Heart right ventricle (tissue), 16 donors: ENCODE measurements at places on chromosomes 6 and 20. TPM values are rescaled to one million over a fixed set of nuclear protein-coding genes. Genes with fewer than 3 reads are reported as not detected.

GRCh38 chr20:45970646-45971424, 1.2 kb downstream of the ZNF335 start:
- peak overlapping the region; percentile 100 for H3K27ac ChIP-seq
- H3K4me1 ChIP-seq, result peaks cover 34% of the 10 kb centered on the region
- peak overlapping the region; percentile 88 for H3K4me3 ChIP-seq
- H3K36me3 ChIP-seq, result peaks cover 37% of the 10 kb centered on the region

GRCh38 chr6:130324657-130325056, 41.2 kb upstream of the TMEM200A start:
- H3K4me3 ChIP-seq, result no peak overlapping the region
- DNase-seq, result no peak
- H3K27ac ChIP-seq, result no peak overlapping the region
- no peaks in the 10 kb centered on the region for H3K27me3 ChIP-seq

Gene COL9A3
- 0.55 TPM for total RNA-seq

GRCh38 chr20:49914310-49915117, 815 bp downstream of the SPATA2 start:
- H3K27me3 ChIP-seq, result no peaks in the 10 kb centered on the region
- peak overlapping the region; percentile 97 for H3K27ac ChIP-seq
- no peaks in the 10 kb centered on the region for H3K36me3 ChIP-seq
- H3K4me3 ChIP-seq, result peak overlapping the region; percentile 100

Gene RNF217
- 13.6 TPM for total RNA-seq

Gene HRH3
- not detected for total RNA-seq

Gene HLA-DQB1
- 8.1 TPM for total RNA-seq

DNA sequence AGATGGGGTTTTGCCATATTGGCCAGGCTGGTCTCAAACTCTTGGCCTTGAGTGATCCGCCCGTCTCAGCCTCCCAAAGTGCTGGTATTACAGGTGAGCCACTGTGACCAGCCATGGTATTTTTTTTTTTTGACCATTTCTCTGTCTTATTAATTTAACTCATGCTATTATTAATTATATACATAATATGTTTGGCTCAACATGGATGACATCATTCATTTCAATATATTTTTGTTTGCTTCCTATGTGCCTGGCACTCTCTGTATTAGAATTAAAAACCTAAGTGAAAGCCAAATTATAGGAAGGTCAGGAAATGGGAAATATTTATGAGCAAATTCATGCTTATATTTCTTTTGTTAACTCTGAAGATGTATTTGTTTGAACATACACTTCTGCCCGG, 55.8 kb upstream of the AKIRIN2 start:
- H3K27me3 ChIP-seq, result no peaks in the 10 kb centered on the region
- no peaks in the 10 kb centered on the region for H3K36me3 ChIP-seq
- H3K27ac ChIP-seq, result no peak overlapping the region
- H3K4me3 ChIP-seq, result no peak overlapping the region
- no peaks in the 10 kb centered on the region for H3K4me1 ChIP-seq
- DNase-seq, result no peak

DNA sequence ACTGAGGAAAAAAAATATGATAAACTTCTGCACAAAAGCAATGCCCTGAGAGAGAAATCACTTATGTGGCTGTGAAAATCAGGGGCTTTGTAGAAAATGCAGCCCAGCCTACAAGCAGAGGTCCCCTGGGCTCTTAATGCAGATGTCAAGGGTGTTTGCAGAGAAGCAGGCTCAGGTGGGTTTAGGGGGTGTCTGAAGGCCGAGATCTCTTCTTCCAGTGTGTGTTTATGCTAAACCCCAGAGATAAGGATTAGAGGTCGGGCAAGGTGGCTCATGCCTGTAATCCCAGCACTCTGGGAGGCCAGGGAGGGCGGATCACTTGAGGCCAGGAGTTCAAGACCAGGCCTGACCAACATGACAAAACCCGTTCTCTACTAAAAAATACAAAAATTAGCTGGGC, 78.5 kb downstream of the TMEM242 start:
- H3K36me3 ChIP-seq, result no peaks in the 10 kb centered on the region
- H3K4me3 ChIP-seq, result no peak overlapping the region
- H3K27ac ChIP-seq, result peak overlapping the region; percentile 74
- no peaks in the 10 kb centered on the region for H3K27me3 ChIP-seq
- H3K4me1 ChIP-seq, result peaks cover 3% of the 10 kb centered on the region

Gene SSTR4
- total RNA-seq, result not detected

GRCh38 chr20:50784464-50784863, 10.4 kb upstream of the BCAS4 start:
- no peaks in the 10 kb centered on the region for H3K36me3 ChIP-seq
- no peak overlapping the region for H3K4me3 ChIP-seq
- H3K4me1 ChIP-seq, result no peaks in the 10 kb centered on the region
- H3K27ac ChIP-seq, result no peak overlapping the region
- H3K27me3 ChIP-seq, result peaks cover 6% of the 10 kb centered on the region

Gene NFATC2
- 2.8 TPM for total RNA-seq

Gene TCF21
- 1.7 TPM for total RNA-seq

Gene GPX5
- not detected for total RNA-seq

- H3K4me3 ChIP-seq, result peak overlapping the region; percentile 72
- peak overlapping the region; percentile 97 for H3K27ac ChIP-seq
- no peak for DNase-seq
- no peaks in the 10 kb centered on the region for H3K36me3 ChIP-seq
Measured at GRCh38 chr20:48826883-48827771, 672 bp downstream of the PREX1 start.

GRCh38 chr6:165752451-165752850, 89.4 kb upstream of the PDE10A start:
- no peak overlapping the region for H3K4me3 ChIP-seq
- H3K4me1 ChIP-seq, result no peaks in the 10 kb centered on the region
- DNase-seq, result no peak
- H3K27me3 ChIP-seq, result no peaks in the 10 kb centered on the region
- no peak overlapping the region for H3K27ac ChIP-seq

GRCh38 chr6:12313306-12313991, 23.3 kb downstream of the EDN1 start:
- no peak overlapping the region for H3K27ac ChIP-seq
- DNase-seq, result no peak

Gene LINC00237
- total RNA-seq, result not detected

Gene ADNP
- total RNA-seq, result 38.1 TPM

Gene VSX1
- not detected for total RNA-seq

DNA sequence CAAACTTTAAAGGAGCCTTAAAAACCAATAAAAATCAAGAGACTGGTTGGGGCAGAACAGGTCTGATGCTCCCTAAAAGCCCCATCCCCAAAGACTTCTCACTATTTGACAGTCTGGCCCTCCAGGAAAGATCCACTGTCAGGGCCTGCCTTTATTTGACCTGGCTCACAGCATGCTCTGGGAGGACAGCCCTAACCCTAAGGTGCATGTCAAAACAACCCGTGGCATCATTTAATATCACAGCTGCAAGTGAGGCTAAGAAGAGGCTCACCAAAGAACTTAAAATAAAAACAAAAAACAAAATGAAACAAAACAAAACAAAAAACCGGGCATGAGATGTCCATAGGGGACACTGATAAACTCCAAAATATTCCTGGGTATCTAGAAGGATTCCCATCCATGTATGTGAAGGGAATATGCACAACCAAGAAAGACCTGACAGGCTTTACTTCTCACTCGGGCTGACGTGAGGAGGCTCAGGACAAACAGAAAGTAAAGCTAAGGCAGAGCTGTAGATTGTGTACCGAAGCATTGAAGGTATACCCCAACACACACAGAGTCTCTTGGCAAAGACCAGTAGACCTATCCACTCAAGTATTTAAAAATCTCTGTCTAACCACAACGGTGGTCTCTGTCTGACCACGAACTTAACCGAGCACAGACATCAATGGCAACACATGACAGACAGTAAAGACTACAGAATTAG, 57.3 kb downstream of the AHI1 start:
- no peak for DNase-seq
- no peaks in the 10 kb centered on the region for H3K27me3 ChIP-seq
- H3K27ac ChIP-seq, result no peak overlapping the region
- H3K4me3 ChIP-seq, result no peak overlapping the region
- H3K36me3 ChIP-seq, result no peaks in the 10 kb centered on the region

DNA sequence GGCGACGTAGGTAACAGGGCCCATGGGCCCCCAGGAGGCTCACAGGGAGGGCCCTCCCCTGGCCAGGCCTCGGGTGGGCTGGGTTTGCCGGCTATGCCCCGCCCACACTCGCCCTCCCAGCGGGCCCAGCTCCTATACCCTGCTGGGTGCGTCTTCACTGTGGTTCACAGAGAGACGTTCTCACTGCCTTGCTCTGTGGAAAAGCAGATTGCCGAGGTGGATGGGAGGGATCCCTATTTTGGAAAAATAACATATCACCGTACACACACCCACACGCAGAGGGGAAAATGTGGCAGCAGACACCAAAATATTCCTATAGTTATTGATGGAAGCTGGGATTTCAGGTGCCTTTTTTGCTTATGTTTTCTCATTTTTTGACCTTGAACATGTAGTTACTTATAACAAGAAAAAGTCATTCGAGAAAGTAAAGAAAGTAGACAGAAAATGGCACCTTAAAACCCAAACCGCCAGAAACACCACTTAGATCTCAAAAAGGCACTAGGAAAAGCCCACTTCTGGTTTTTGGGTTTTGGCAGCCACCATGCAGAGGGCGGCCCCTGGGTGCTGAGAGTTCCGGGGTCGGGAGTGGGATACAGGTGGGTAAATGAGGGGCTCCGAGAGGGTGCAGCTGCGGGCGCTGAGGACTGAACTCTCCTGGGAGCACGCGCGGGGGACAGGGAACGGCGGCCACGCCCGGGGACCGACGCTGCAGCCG, 49.4 kb downstream of the TMEM242 start:
- no peak for DNase-seq
- no peaks in the 10 kb centered on the region for H3K27me3 ChIP-seq
- H3K27ac ChIP-seq, result peak overlapping the region; percentile 89
- H3K36me3 ChIP-seq, result no peaks in the 10 kb centered on the region

Gene SMLR1
- total RNA-seq, result not detected

DNA sequence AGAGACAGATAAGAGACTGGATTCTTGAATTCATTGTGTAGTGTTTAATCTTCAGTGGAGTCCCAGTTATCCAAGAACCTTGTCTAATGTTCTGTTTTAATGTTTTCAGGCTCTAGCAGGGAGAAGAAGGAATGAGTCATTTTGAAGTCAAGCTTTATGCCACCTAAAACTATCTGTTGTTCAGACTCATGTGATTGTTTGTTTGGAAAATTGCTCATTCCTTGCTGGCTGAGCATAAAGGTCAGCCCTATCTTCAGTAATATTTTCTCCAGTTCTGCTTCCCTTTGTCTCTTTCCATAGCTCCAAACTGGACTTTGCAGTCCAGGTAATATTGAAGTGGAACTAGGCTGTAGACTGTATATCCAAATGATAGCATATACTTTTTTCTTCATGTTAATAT, 34.2 kb downstream of the CLVS2 start:
- no peaks in the 10 kb centered on the region for H3K4me1 ChIP-seq
- H3K27me3 ChIP-seq, result no peaks in the 10 kb centered on the region
- no peak overlapping the region for H3K27ac ChIP-seq
- H3K4me3 ChIP-seq, result no peak overlapping the region

DNA sequence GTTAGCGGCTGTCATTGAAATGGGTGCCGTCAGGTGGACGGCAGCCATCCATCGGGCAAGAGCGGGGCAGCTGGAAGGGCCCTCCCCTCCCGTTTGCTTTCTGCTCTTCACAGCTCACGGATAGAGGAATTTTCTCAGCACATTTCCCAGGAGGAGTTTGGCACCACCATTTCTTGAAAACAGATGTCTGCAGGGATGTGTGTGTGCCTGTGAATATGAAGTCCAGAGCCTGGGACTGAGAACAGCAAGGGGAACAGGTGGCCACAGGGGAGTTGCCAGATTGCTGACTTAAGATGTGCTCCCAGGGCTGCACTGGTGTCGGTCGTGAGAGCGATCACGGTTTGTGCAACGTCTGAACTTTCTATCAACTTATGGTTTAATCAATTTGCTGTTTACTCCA, 22.1 kb upstream of the ECI2 start:
- DNase-seq, result no peak
- H3K4me1 ChIP-seq, result peaks cover 4% of the 10 kb centered on the region
- H3K27me3 ChIP-seq, result no peaks in the 10 kb centered on the region
- H3K4me3 ChIP-seq, result no peak overlapping the region
- no peak overlapping the region for H3K27ac ChIP-seq
- H3K36me3 ChIP-seq, result no peaks in the 10 kb centered on the region

GRCh38 chr6:137166247-137167098, 7.0 kb downstream of the IL22RA2 start:
- no peaks in the 10 kb centered on the region for H3K27me3 ChIP-seq
- peaks cover 25% of the 10 kb centered on the region for H3K4me1 ChIP-seq
- H3K36me3 ChIP-seq, result no peaks in the 10 kb centered on the region

DNA sequence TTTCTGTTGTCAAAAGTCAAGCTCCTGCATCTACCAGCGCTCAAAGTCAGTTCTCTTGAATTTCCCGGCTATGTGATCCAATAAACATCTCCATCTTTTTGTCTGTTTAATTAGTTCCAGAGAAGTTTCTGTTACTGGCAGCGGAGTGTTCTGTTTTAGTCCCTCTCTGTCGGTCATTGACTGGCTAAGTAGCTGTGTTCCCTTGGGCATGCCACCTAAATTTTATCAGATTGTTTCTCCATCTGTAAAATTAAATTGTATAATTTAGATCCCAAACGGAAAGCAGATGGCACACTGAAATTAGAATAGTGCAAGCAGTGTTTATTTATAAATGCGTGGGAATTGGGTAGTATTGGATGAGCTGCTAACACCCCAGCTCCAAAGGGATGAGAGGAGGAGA, 29.7 kb upstream of the PRL start:
- H3K27ac ChIP-seq, result no peak overlapping the region
- no peaks in the 10 kb centered on the region for H3K36me3 ChIP-seq
- DNase-seq, result no peak
- H3K4me1 ChIP-seq, result no peaks in the 10 kb centered on the region

GRCh38 chr6:70956191-70956450, 739 bp downstream of the B3GAT2 start:
- DNase-seq, result no peak
- no peak overlapping the region for H3K27ac ChIP-seq
- H3K4me3 ChIP-seq, result peak overlapping the region; percentile 62
- H3K4me1 ChIP-seq, result peaks cover 11% of the 10 kb centered on the region
- no peaks in the 10 kb centered on the region for H3K36me3 ChIP-seq

DNA sequence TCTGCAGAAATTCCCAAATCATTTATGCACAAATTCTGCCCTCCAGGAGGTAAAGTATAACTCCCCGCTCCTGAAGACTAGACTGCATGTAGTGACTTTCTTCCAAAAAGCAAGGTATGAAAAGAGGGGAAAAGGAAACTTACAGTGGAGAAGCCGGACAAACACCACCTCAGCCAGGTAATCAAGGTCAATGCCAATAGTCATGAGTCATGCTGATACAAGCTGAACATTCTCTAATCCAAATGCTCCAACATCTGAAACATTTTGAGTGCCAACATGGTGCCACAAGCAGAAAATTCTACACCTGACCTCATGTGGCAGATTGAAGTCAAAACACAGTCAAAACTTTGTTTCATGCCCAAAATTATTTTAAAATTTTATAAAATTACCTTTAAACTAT, 165.6 kb downstream of the FOXA2 start:
- no peaks in the 10 kb centered on the region for H3K4me1 ChIP-seq
- DNase-seq, result no peak
- H3K27ac ChIP-seq, result no peak overlapping the region
- no peaks in the 10 kb centered on the region for H3K27me3 ChIP-seq

Gene SLC25A27
- total RNA-seq, result 14.2 TPM
